ENCODE measurements at places on chromosomes 2 and 18. TPM values are rescaled to one million over a fixed set of nuclear protein-coding genes. Genes with fewer than 3 reads are reported as not detected.

Gene SMAD4
- 121 TPM for total RNA-seq

Gene IL37
- total RNA-seq = not detected

- peak overlapping the region; percentile 79 for H3K27ac ChIP-seq
- H3K36me3 ChIP-seq = no peaks in the 10 kb centered on the region
- peaks cover 3% of the 10 kb centered on the region for H3K4me1 ChIP-seq
- H3K27me3 ChIP-seq = no peaks in the 10 kb centered on the region
Measured at GRCh38 chr18:29838556-29838955, 1204.0 kb downstream of the DSC3 start.

Gene RNF149
- 26.9 TPM for total RNA-seq

DNA sequence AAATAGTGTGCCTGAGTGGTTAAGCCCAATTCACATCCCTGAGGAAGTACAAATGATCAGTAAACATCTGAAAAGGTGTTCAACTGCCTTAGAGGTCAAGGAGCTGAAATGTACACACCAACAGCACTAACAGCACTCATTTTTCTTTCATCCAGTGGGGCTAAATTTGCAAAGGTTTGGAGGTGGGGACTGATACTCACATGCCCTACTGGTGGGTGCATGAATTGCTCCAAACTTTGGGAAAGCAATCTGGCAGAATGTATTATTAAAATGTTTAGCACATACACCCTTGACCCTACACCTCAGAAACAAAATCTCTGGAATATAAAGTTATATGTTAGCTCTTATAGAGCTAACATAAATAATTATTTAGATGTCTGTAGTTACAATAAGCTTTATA lies 19.0 kb upstream of the FAM178B start:
- H3K27me3 ChIP-seq = no peaks in the 10 kb centered on the region
- H3K4me3 ChIP-seq = no peak overlapping the region
- DNase-seq = no peak
- no peak overlapping the region for H3K27ac ChIP-seq
- no peaks in the 10 kb centered on the region for H3K36me3 ChIP-seq

DNA sequence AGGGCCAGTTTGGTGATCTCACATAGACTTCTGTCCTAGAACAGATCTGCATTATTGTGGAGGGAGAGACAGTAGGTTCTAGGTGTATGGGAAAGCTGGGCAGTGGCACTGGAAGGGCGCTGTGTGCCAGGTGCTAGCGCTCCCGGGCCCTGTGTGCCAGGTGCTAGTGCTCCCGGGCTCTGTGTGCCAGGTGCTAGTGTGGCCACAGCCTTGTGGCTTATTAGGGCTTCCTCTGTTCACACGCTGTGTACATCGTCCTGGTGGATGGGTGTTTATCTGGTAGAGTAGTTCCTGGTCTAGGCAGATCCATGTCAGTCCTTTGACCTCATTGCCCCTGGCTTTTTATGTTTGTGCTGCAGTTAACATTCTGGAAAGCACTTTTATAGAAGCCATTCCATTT lies 263.4 kb downstream of the AGAP1 start:
- no peaks in the 10 kb centered on the region for H3K36me3 ChIP-seq
- no peak for DNase-seq
- peaks cover 6% of the 10 kb centered on the region for H3K27me3 ChIP-seq
- H3K27ac ChIP-seq = peak overlapping the region; percentile 24

GRCh38 chr2:15684161-15685039 lies 92.7 kb downstream of the DDX1 start:
- peaks cover 4% of the 10 kb centered on the region for H3K36me3 ChIP-seq
- H3K4me3 ChIP-seq = no peak overlapping the region
- DNase-seq = no peak
- peaks cover 1% of the 10 kb centered on the region for H3K27me3 ChIP-seq
- H3K27ac ChIP-seq = no peak overlapping the region
- peaks cover 5% of the 10 kb centered on the region for H3K4me1 ChIP-seq

DNA sequence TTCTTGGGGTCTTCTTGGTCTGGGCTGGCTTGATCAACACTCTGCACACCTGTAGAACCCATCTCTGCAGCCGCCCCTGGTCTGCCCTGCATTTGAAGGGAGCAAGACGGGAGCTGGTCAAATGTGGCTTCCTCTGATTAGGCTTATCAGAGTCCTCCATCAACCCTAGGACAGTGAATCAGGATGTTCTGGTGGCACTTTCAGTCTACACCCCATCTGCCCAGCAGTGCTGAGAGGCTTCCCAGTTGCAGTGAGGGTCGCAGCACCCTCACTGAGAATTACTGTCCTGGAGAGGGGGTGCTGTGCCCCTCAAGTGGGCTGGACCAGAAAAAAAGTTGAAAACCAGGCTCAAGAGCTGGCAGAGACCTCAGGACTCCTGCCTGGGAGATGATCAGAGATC lies 152.9 kb downstream of the DYSF start:
- peaks cover 4% of the 10 kb centered on the region for H3K27me3 ChIP-seq
- H3K4me1 ChIP-seq = peaks cover 14% of the 10 kb centered on the region
- H3K4me3 ChIP-seq = no peak overlapping the region
- no peak overlapping the region for H3K27ac ChIP-seq

DNA sequence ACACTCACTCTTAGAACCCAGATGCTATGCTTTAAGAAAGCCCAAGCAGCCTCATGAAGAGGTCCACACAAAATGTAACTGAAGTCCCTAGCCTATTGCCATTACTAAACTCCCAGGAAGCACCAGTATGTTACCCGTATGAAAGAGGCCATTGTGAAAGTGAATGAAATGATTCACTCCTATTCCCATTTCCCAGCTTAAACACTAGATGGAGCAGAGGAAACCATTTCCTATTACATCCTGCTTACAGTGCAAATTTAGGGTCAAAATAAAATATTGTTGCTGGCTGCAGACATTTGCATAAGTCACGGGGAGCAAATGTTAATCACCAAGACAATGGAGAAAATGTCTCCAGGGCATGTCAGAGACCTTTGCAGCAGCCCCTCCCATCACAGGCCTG lies 989.7 kb upstream of the CRIM1 start:
- no peak overlapping the region for H3K27ac ChIP-seq
- H3K4me1 ChIP-seq = peaks cover 1% of the 10 kb centered on the region
- DNase-seq = no peak

GRCh38 chr2:59184276-59185020 lies 943.3 kb upstream of the FANCL start:
- no peaks in the 10 kb centered on the region for H3K36me3 ChIP-seq
- H3K4me1 ChIP-seq = peaks cover 5% of the 10 kb centered on the region
- H3K27me3 ChIP-seq = peaks cover 2% of the 10 kb centered on the region
- no peak for DNase-seq
- no peak overlapping the region for H3K4me3 ChIP-seq

- H3K27ac ChIP-seq = no peak overlapping the region
- peaks cover 2% of the 10 kb centered on the region for H3K4me1 ChIP-seq
- DNase-seq = no peak
- H3K27me3 ChIP-seq = peaks cover 4% of the 10 kb centered on the region
- no peaks in the 10 kb centered on the region for H3K36me3 ChIP-seq
Measured at GRCh38 chr2:219243291-219243761, 1.9 kb downstream of the GLB1L start.

- H3K4me3 ChIP-seq = no peak overlapping the region
- no peak for DNase-seq
- H3K4me1 ChIP-seq = no peaks in the 10 kb centered on the region
- H3K27ac ChIP-seq = no peak overlapping the region
- H3K27me3 ChIP-seq = peaks cover 2% of the 10 kb centered on the region
Measured at GRCh38 chr2:216057688-216058193, 23.9 kb downstream of the PECR start.

DNA sequence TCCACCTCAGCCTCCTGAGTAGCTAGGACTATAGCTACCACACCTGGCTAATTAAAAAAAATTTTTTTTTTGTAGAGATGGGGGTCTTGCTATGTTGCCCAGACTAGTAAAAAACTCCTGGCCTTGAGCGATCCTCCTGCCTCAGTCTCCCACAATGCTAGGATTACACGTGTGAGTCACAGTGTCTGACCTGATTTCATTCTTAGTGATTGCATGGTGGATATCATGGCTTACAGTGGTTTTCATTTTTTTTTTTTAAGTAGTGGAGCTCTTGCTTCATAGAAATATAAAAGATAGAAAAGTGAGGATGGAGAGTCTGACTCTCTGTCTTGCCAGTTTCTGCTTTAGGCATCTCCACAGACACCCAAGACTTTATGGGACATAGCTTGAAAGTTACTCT lies 83.6 kb downstream of the CDC42EP3 start:
- H3K4me3 ChIP-seq = no peak overlapping the region
- peaks cover 29% of the 10 kb centered on the region for H3K4me1 ChIP-seq
- no peak overlapping the region for H3K27ac ChIP-seq
- H3K36me3 ChIP-seq = no peaks in the 10 kb centered on the region
- DNase-seq = no peak
- peaks cover 1% of the 10 kb centered on the region for H3K27me3 ChIP-seq

GRCh38 chr2:96143848-96144480 lies 1.3 kb downstream of the DUSP2 start:
- H3K36me3 ChIP-seq = no peaks in the 10 kb centered on the region
- peaks cover 9% of the 10 kb centered on the region for H3K27me3 ChIP-seq
- H3K27ac ChIP-seq = no peak overlapping the region
- H3K4me3 ChIP-seq = peak overlapping the region; percentile 72
- peaks cover 11% of the 10 kb centered on the region for H3K4me1 ChIP-seq

GRCh38 chr2:28664120-28664842 lies 87.3 kb upstream of the PPP1CB start:
- peaks cover 2% of the 10 kb centered on the region for H3K4me1 ChIP-seq
- no peak for DNase-seq
- H3K4me3 ChIP-seq = peak overlapping the region; percentile 8
- H3K27ac ChIP-seq = no peak overlapping the region
- no peaks in the 10 kb centered on the region for H3K27me3 ChIP-seq

- no peaks in the 10 kb centered on the region for H3K27me3 ChIP-seq
- H3K36me3 ChIP-seq = no peaks in the 10 kb centered on the region
- H3K4me3 ChIP-seq = no peak overlapping the region
- no peak for DNase-seq
Measured at GRCh38 chr18:9065864-9066263, 36.6 kb upstream of the NDUFV2 start.

DNA sequence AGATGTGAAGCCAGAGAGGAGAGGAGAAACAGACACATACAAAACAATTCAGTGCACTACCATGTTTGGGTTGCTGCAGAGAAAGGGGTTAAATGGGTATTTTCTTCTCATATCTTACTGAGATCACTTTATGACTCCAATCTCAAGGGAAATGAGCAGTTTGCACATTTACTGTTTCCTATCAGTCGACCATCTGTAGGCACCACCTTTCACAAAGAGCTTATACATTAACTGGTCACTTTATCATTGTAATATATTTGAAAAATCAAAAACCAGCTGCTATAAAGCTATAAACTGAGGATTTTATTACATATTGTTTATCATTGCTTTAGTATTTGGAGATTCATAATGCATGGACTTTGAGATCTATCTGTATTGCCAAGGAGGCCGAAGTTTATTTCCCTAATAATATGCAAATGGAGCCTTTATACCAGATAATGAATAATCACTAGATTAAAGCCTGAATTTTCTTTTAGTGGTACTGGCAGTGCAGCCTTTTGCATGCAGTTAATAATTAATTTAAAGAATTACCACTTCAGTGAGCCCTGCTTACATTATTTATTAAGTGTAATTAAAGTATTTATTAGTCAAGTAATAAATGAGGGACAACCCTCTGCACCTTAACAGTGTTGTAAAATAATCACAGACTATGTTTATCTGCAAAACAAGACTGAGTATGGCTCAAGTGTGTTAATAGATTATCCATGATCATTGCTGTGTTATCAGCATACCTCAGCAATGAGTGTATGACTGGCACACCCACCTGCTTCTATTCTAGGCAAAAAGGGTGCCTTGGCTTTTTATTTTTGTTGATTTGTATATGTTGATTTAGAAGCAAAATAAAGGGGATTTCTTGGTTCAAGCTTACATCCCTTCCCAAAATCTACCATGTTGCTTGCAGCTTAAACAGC lies 167.7 kb upstream of the SLC14A2 start:
- peaks cover 34% of the 10 kb centered on the region for H3K4me1 ChIP-seq
- H3K27me3 ChIP-seq = peaks cover 6% of the 10 kb centered on the region
- peak overlapping the region; percentile 84 for H3K27ac ChIP-seq

- no peak for DNase-seq
- no peak overlapping the region for H3K27ac ChIP-seq
- H3K4me1 ChIP-seq = peaks cover 4% of the 10 kb centered on the region
- H3K36me3 ChIP-seq = no peaks in the 10 kb centered on the region
- H3K27me3 ChIP-seq = peaks cover 3% of the 10 kb centered on the region
Measured at GRCh38 chr2:162342321-162342720, 1.6 kb upstream of the GCA start.

Gene NEURL3
- not detected for total RNA-seq

DNA sequence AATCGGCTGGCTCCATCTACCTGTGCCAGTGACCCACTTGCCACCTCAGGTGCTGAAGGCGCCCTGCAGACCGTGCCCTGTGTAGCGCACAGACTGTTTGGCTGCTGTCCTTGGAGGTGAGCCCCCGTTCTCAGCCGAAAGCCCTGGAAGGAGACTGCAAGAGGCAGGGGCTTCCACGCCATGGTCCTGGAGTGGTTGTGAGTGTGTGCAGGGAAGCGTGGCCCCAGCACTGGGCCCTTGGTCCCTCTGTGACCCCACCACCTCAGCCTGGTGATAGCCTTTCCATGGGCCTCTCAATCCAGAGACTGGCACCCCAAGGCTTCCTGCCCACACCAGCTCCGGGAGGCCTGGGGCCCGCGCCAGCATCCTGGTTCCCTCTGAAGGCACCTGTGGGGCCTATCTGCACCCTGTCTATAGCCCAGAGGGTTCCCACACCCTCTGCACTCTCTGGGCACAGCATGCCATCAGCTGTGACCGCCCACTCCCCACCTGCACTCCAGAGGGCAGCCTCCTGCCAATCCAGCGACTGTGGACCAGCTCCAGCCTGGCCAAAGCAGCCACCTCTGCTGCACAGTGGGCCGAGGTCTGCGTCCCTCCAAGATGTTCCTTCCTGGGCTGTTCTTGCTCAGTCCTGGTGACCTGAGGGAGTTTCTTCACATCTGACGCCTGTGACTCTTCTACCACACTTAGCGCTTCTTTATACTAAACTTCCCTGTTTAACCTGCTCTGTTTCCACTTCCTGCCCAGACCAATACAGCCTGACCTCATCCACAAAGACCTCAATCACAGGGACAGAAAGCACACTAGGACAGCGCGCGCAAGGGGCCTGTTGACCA lies 109.5 kb downstream of the EIPR1 start:
- H3K27me3 ChIP-seq = peaks cover 7% of the 10 kb centered on the region
- peaks cover 5% of the 10 kb centered on the region for H3K36me3 ChIP-seq
- H3K27ac ChIP-seq = no peak overlapping the region

GRCh38 chr2:36572719-36573059 lies 25.3 kb downstream of the FEZ2 start:
- no peak overlapping the region for H3K27ac ChIP-seq

DNA sequence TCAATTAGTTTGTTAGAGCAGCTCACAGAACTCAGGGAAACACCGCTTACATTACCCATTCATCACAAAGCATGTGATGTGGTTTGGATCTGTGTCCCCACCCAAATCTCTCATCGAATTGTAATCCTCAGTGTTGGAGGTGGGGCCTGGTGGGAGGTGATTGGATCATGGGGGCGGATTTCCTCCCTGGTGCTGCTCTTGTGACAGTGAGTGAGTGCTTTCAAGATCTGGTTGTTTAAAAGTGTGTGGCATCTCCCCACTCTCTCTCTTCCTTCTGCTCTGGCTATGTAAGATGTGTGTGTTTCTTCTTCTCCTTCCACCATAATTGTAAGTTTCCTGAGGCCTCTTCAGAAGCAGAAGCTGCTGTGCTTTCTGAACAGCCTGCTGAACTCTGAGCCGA lies 63.5 kb upstream of the AGPS start:
- no peak overlapping the region for H3K27ac ChIP-seq
- H3K27me3 ChIP-seq = no peaks in the 10 kb centered on the region
- no peaks in the 10 kb centered on the region for H3K36me3 ChIP-seq

- no peaks in the 10 kb centered on the region for H3K27me3 ChIP-seq
- DNase-seq = no peak
- H3K27ac ChIP-seq = no peak overlapping the region
Measured at GRCh38 chr2:144015036-144015435, 504.9 kb downstream of the ZEB2 start.

GRCh38 chr18:31744321-31745067 lies 16.2 kb downstream of the SLC25A52 start:
- H3K36me3 ChIP-seq = peaks cover 5% of the 10 kb centered on the region
- H3K27ac ChIP-seq = no peak overlapping the region
- no peak overlapping the region for H3K4me3 ChIP-seq
